ENCODE measurements at places on chromosomes 5 and 9.

DNA sequence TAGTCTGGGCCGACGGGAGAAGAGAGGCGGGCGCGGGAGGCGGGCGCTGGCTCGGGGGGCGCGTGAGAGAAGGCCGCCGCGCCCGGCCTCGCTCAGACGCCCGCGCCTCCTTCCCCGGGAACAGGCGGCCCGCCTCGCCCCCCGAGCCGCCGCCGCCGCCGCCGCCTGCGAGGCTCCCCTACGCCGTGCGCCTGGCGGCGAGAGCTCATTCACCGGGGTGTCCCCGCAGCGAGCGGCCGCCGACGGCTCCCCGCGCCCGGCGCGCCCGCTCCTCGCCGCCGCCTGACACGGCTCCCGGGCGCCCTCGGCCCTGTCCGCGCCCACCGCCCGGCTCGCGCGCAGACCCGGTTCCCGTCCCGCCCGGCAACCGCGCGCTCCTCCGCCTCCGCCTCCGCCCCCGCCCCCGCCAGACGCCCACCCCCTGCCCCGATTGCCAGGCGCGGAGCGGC is at the start of gene GNAQ:
TSS of gene GNAQ (minus strand) at position 368 of the 449 bp plus-strand sequence. CDS start 576 bp downstream, outside the sequence.
- no peak for DNase-seq

DNA sequence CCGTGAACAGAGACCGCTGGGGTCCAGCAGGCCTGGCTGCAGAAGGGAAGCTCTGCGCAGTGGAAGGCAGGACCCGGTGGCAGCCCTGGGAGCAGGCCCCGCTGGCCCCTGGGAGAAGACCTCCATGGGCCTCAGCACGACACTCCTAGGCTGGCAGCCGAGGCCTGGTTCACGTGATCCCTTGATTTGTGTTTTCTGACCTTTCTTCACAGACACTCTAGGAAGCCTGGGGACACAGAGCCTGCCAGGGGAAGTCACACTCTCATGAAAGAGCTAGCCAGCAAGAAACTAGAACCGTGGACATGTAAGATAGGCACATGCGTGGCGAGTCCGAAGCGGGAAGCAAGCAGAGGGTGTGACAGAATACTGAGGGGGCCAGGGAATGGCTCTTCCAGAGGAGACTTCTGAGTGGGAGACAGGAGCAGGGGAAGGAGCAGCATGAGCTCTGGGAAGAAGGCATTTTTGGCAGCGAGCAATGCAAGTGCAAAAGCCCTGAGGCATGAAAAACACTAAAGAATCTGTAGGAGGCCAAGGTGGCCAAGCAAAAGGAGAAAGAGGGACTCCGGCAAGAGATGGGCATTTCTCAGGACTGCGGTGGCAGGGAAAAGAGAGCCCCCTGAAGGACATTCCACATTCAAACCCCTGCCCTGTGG is 26.6 kb upstream of the IL17B start:
- peak; percentile 53 for DNase-seq

DNA sequence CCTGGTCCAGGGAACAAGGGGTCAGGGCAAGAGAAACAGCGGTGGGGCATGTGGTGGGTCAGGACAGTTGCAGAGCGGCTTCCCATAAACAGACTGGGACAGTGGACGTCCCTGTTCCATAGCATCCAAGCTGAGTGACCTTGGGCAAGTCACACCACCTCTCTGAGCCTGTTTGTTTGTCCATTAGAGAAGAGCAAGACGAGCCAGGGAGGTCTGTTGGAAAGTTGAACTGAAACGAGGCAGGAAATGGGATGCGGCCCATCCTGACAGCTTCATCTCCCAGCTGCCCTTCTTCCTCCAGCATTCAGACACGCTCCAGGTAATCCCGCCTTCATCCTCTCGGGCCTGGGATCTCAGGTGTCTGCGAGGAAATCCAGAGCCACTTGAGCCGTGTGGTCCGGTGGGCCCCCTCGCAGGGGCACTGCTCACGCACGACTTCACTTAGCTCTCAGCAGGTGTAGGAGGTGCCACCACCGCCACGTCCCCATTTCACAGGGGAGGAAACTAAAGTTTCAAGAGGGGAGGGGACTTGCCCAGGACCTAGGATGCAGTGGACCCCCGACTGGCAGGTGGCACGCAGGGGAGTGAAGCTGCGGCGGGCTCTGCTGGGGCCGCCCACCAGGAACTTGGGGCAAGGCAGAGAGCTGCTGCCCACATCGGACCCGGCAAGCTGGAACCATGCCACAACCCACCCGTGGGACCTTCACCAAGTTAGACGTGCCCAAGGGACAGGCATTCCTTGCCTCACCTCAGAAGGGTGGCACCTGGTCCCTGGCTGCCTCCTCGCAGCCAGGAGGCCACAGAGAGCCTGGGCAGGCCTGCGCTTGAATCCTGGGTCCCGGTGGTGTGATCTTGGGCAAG is 13.0 kb downstream of the PTGES2 start:
- DNase-seq, result no peak

DNA sequence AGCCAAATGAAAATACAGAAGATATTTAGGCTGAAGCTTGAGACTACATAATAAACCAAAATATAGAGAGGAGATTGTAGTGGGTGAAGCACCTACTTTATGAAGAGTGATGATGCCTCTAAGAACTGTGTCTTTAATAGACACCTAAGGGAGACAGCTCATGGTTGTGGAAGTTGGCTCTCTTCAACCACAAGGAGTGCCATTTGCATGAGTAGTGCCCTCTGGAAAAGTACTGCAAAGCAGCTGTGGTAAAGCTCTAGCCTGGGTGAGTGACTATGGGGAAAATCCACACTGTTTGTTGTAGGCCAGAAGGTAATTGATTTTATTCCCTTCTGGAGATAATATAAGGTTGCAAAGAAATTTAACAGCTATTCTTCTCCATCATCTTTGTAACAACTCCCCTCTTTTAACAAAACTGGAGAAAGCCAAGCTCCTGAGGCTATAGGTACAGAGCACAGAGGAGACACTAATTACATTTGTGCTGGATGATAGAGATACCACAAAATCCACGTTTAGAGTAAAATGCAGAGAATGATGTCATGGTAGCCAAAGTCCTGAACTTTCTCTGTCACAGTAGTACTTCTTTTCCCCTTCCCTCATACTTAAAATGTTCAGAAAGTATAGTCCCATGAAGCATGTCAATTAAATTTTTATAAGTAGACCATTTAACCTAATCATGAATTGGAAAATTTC is 122.8 kb downstream of the STARD4 start:
- peak; percentile 89 for DNase-seq

DNA sequence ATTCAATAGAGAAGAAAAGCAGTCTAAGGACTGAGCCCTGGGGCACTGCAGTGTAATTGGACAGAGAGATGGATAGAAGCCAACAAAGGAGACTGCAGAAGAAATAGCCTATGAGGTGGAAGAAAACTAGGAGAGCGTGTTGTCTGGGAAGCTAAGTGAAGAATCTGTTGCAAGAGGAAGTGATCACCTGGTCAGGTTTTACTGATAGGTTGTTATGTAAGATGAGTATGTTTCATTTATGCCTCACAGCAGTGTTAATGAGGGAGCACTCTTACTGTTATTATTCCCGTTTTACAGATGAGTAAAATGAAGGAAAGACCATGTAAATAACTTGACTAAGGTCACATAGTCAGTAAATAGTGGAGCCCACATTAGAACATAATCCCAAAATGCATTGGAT is 80.0 kb upstream of the GRHPR start:
- no peak for DNase-seq

DNA sequence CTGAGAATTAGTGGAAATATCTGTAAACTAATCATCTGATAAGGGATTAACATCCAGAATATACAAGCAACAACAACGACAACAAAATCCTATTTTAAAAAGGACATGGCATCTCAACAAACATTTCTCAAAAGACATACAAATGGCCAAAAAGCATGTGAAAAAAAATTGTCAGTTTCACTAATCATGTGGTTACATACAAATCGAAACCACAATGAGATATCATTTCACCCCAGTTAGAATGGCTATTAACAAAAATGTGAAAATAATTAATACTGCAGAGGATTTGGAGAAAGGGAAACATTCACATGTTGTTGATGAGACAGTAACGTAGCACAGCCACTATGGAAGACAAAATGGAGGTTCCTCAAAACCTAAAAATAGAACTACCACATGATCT is 69.5 kb downstream of the ERP44 start:
- no peak for DNase-seq

GRCh38 chr9:124947727-124948391 is 7.0 kb upstream of the GOLGA1 start:
- DNase-seq, result no peak

GRCh38 chr9:120937596-120937995 is 11.0 kb upstream of the TRAF1 start:
- DNase-seq, result no peak

GRCh38 chr9:127785023-127785932 is 556 bp upstream of the CDK9 start:
- peak; percentile 81 for DNase-seq

DNA sequence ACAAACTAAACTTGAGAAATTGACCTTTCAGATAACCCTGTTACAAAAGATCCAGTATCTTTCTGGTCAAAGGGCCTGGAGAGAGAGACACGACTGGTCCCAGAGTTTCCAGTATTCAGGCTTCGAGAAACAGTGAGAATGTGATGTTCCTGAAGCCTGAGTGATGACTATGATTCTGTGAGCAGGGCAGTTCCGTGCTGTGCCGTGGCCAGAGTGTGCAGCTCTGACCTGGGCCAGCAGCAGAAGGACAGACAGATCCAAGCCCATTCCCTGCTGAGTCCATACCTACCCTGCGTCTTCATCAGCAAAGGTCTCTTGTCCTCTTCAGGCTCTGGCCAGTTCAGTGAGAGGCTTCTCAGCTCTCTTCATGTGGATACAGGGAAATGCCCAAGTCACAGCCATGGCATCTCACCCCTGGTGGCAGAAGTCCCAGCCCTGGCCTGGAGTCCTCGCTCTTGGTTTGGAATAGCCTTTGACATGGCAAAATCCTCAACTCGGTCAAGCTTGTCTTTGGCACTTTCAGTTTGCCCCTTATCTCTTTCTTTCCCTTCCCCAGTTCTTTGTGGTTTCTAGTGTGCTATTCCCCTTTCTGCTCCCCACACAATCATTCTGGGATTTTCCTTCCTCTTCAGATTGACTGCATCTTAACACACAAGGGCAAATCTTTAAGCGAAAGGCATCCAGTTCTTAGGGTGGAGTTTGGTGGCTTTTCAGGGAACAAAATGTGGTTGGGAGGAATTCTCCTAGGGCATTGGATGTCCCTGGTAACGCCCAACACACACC is 107.7 kb downstream of the LIFR start:
- DNase-seq, result no peak

- DNase-seq, result no peak
Observed at GRCh38 chr5:176653401-176654385, 6.4 kb downstream of the TSPAN17 start.

GRCh38 chr5:108528655-108529054 is 146.8 kb upstream of the FBXL17 start:
- no peak for DNase-seq

DNA sequence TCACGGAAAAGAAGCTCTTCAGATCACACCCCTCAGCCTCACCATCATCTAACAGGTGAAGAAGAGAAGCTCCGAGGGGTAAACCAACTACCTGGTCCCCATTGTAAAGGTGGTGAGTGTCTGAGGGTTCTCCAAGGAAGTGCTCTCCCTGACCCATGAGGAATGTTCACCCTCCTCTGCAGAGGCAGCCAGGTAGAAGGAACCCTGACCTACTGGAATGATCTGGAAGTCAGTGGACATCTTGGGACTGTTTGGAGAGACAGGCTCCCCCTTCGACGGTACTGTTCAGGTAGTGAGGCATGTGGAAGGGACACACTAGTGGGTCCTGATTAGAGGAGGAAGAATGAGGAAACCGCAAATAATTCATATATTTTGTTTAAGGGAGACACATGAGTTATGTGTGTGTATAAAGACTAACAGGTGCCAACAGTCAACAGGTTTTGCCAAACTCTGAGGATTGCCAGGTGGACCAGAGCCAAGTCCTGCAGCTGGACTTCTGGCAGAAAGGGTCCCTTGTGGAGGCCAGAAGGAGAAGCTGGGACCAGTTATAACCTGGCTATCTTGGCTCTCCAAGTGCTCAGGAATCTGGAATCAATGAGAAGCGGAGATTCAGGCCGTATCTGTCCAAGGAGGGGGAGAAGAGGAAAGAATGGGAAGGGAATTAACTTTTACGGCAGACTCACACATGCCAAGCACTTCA is 3.0 kb upstream of the ZBTB34 start:
- no peak for DNase-seq

DNA sequence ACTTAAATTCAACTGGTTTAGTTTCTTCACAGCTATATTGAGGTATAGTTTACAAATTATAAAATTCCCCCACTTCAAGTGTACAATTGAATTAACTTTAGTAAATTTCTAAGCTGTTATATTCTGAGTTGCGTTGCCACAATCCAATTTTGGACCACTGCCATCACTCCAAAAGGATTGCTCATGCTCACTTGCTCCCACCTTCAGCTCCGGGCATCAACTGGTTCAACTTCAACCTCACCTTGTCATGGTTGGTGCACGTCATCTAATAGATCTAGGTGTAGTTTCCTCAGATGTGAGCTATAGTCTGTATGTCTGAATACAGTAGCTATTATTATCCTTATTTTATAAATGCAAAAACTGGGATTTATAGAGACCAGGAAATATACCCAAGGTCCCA is 942.5 kb upstream of the WWC1 start:
- DNase-seq, result no peak

- peak; percentile 52 for DNase-seq
Observed at GRCh38 chr9:114180696-114181606, 25.6 kb downstream of the COL27A1 start.

DNA sequence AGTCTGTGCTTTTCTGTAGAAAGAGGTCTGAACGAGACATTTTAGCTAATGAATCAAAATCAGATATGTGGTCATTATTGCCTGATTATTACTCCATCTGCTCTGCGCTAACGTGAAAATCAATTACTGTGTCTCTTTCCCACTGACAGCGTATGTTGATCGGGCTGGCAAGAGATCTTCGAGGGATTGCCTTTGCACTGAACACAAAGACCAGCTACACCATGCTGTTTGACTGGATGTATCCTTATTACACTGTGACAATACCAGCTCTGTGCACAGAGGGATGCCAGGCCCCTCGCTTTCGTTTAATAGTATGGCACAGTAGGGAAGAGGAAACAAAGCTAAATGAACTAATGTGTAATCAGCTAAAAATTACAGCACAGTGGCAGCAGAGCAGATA is 103.7 kb upstream of the TLX3 start:
- no peak for DNase-seq

DNA sequence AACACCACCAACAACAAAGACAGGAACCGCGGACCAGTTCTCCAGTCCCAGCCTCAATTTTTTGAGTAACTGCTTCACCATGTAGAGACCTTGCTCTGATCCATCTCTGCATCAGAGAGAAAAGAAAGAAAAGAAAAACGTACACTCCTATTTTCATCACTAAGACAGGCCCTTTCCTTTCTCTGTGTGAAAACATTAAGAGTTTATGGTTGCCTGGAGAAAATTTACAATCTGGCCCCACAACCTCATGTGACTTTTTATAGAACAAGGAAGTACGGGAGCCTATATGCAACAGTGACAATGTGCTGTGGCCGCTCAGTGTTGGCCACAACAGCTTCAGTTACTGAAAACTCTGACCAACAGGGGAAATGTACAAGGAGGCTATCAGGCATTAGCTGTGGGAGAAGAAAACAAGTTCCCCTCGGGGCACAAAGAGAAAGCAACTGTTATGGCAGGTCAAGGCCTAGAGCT is 272.9 kb upstream of the PTGER4 start:
- no peak for DNase-seq

GRCh38 chr5:81427566-81427965 is 33.6 kb upstream of the ACOT12 start:
- no peak for DNase-seq

- DNase-seq, result peak; percentile 17
Observed at GRCh38 chr9:19030899-19031298, 2.1 kb downstream of the SAXO1 start.

- DNase-seq, result no peak
Observed at GRCh38 chr5:110297152-110297670, 429.3 kb downstream of the TMEM232 start.
